Camera-type eye (tissue), 1 donor: ENCODE measurements at places on chromosomes 1 and 21. TPM values are rescaled to one million over a fixed set of nuclear protein-coding genes. Genes with fewer than 3 reads are reported as not detected.

Gene OR2L5
- 0.44 TPM for total RNA-seq

Gene CHIA
- total RNA-seq = not detected

Gene CD1B
- total RNA-seq = not detected

Gene UBXN10
- 3.4 TPM for total RNA-seq

Gene OVAAL
- total RNA-seq = not detected

Gene S100A14
- total RNA-seq = 4.4 TPM

Gene TMOD4
- not detected for total RNA-seq

Gene KLF17
- total RNA-seq = not detected

Gene CRNN
- not detected for total RNA-seq

Gene NEGR1
- total RNA-seq = 23.3 TPM

Gene AXDND1
- total RNA-seq = 1.8 TPM

Gene TENT5C
- 29.2 TPM for total RNA-seq

Gene CLCA4
- not detected for total RNA-seq

Gene TRIM67
- 31.0 TPM for total RNA-seq

Gene HES3
- total RNA-seq = not detected

Gene SYPL2
- total RNA-seq = 5.3 TPM

Gene RNU1-2
- total RNA-seq = under 0.01 TPM

Gene NDC1
- total RNA-seq = 27.8 TPM

Gene BEST4
- total RNA-seq = not detected

Gene SYCP1
- 0.11 TPM for total RNA-seq

Gene ACADM
- total RNA-seq = 77.6 TPM

Gene UTS2
- not detected for total RNA-seq

Gene SLFNL1
- 0.82 TPM for total RNA-seq

Gene MMEL1
- total RNA-seq = 2.4 TPM

Gene AMY1C
- not detected for total RNA-seq

Gene SPEN
- total RNA-seq = 115 TPM

Gene PYHIN1
- total RNA-seq = not detected
